Effector memory CD8-positive, alpha-beta T cell (primary cell): ENCODE measurements at places on chromosomes 3 and 15.

DNA sequence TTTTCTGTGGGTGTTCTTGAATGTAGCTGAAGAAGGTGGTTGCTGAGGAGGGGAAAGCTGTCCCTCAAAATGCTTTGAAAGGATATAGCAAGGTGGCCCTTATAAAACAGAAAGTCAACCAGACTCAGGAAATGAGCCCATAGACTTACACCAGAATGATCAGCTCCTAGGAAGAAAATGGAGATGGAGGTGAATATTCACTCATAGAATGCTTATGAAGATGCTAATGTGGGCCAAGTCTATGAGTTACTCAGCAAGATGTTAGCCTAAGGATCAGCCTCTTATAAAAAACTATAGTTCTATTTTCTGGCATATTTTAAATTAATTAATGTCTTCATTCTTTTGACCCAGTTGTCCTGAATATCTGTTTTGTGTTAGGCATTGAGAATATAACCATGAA lies 1054.0 kb downstream of the AGBL1 start:
- no peak for DNase-seq

DNA sequence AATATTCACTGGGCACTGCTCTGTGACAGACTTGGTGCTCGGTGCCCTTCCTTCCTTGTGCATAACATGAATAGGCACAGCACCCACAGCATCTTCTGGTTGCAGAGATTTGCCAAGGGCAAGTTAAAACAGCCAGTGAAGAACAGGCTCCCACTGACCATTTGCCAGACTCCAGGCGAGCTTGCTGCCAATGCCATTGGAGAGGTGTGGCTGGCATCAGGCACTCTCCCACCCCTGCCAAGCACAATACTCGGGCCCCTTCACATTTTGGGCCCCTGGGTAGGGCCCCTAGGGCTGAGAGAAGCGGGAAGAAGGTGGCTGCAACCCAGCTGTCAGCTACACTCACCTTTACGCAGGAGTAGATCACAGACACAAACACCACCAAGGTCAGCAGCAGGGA lies 112.1 kb downstream of the SEC22A start:
- no peak for DNase-seq

- no peak for DNase-seq
Observed at GRCh38 chr15:92523176-92523575, 129.5 kb downstream of the ST8SIA2 start.

DNA sequence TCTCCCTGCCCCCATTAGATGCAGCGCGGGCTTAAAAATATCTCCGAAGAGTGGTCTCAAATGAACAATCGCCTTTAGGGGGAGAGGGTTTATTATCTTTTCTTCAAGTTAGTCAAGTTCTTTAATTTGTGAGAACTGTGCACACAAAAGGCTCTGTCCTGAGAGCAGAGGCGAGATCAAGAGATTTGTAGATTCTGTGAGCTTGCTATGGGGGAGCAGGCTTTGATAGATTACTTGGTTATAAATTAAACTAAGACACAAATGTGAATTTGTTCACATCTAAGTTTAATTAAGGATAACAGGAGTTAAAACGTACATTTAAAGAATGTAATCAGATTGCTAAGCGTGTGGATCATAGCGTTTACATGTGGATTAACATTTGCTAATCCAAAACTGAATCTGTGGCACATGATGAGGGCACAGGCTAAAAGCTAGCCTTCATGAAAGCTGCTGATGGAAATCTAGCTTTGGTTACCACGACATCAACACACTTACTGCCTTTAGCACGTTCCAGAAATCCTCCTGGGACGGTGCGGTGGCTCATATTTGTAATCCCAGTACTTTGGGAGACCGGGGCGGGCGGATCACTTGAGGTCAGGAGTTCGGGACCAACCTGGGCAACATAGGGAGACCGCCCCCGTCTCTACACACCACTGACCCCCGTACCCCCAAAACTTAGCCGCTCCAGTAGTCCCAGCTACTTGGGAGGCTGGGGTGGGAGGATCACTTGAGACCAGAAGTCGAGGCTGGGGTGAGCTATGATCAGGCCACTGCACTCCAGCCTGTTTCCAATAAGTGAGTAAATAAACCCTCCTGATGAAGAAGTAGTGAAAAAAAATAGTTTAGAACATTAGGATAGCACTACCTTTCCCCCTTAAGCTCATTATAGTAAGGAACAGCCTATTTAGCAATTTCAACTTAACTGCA lies 1.0 kb upstream of the PRTG start:
- DNase-seq: no peak

GRCh38 chr3:55937301-55937700 lies 450.2 kb upstream of the WNT5A start:
- DNase-seq: no peak

GRCh38 chr3:26596335-26596734 lies 26.2 kb upstream of the LRRC3B start:
- no peak for DNase-seq

DNA sequence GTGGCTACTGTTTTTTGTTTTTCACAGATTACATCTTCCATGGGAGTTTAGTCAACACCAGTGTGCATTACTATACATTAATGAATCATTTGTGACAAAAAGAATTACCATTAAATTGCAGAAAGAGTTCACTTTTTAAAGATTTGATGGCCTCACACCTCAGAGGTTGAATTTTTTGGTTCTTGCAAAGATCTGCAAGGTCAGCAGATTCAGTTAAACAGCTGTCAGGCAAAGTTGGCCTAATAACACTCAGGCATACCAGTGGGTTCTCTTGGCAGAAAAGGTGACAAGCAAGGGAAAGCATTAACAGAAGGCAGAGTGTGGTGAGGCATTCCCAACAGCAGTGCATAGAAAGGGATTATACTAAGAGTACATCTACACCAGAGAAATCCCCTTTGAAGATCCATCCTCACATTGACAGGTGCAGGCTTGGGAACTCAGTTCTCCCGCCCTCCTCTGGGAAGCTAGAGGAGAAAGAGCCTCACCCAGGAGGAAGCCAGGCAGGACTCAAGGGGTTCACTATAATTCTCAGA lies 24.3 kb upstream of the PTX3 start:
- DNase-seq: no peak

GRCh38 chr15:65738649-65739048 lies 53.4 kb downstream of the DENND4A start:
- no peak for DNase-seq

- DNase-seq: no peak
Observed at GRCh38 chr3:13400114-13400673, 19.9 kb downstream of the NUP210 start.

GRCh38 chr15:37106490-37107001 lies 6.2 kb upstream of the MEIS2 start:
- no peak for DNase-seq

DNA sequence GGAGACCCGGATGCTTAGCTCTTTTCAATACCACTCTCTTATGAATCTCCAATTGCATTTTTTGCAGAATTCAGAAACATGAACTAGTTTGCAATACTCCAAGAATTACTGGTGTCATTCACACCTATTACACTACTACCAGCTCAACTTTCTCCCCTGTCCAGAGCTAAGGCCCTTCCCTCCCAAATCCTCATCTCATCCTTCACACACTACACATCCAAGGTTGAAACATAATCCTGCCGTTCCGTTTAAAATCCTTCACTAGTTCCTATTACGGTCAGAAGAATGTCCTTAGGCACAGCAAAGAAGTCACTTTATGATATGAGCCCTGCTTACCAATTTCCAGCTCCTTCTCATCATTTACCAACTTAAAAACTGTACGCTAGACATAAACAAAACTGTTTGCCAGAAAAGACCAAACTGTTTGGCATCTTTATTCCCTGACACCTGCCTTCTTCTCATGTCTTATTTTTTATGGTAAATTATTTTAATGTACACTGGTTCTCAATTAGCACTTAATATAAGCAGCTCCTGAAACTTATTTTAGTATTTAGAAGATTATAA lies 22.6 kb downstream of the TBL1XR1 start:
- DNase-seq: no peak

DNA sequence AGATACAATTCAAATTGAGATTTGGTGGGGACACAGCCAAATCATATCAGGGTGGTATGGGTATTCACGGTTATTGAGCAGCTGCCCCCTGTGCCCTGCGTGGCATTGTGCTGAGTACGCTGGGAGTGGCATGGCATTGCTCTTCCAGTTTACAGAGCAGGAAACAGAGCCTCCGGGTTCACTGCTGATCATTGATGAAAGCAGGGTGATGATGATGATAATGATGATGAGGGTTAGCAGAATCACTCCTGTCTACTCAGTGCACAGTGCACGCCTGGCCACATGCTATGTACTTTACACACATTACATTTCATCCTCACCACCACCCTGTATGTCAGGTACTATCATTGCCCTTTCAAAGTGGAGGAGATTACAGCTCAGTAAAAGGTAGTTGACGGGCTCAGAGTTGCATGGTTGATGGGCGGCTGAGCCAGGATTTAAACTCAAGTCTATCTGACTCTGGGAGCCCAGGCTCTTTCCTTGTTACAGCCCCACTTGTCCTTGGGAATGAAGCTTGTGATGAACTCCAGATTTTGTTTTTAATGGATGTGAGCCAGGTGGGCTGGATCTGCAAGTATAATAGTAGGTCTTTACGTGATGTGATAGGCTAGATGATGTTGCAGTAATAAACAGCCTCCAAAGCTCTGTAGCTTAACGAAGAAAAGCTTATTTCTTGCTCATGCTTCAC lies 87.6 kb upstream of the MYZAP start:
- no peak for DNase-seq

DNA sequence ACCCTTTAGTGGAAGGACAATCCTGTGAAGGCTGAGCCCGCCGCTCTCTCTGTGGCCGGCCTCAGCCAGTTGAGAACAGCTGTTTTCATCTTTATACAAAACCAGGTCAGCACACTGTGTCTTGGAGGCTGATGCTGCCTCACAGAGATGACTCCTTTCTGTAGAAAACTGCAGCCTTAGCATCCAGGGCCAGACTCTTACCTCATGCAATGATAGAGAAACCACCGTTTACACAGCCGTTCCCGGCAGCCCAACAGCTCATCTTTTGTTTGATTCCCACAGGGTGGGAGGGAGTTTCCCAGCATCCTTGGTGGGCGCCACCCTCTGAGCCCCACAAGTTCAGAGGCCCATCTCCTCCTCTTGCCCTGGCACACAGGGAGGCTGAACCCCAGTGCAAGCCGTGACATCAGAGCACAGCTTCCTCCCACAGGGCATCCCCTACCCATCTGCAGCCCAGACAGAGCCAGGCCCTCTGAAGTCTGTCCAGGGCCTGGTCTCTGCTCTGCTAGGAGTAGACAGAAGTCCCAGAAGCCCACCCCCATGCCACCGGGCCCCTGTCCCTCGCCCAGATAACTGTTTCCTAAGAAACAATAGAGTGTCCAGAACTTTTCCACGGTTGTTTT lies 105.0 kb downstream of the LRRK1 start:
- DNase-seq: no peak

GRCh38 chr3:49901366-49902339 lies 2.0 kb downstream of the MST1R start:
- DNase-seq: no peak

- DNase-seq: no peak
Observed at GRCh38 chr3:172209333-172210321, 170.2 kb downstream of the FNDC3B start.

DNA sequence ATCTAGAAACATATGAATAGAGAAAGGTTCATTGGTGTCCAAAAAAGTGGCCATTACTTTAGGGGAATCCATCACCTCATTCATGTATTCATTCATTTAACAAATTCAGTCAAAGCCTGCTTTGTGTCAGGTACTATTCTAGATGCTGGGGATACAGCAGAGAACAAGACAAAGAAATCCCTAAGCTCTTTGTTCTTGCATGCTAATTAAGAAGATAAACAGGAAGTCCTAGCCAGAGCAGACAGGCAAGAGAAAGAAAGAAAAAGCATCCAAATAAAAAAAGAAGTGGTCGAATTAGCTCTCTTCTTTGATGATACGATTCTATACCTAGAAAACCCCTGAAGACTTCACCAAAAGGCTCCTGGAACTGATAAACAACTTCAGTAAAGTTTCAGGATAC lies 12.4 kb upstream of the ZMAT3 start:
- no peak for DNase-seq

DNA sequence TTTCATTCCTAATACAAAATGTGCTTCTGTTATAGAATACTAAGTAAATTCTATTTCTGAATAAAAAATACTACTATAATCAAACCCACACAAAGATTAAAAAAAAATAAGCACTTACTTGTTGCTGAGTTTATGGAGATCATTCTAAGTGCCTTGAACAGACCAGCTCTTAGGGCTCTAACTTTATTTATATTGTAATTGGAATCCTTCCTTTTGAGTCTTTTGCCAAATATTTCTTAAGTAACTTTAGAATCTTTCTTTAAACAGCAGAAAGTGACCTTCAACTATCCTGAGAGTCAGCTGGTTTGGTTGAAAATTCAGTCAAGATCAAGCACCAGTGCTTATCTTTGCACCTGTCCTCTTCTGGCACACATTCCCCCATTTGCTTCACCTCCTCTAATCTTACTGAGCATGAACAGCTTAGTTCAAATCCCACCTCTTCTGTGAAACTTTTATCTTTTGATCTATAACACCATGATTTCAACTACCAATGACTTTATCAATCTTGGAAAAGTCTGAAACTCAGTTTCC lies 149.3 kb downstream of the VPS13C start:
- DNase-seq: no peak

GRCh38 chr15:69537901-69538300 lies 85.3 kb downstream of the RPLP1 start:
- DNase-seq: no peak

DNA sequence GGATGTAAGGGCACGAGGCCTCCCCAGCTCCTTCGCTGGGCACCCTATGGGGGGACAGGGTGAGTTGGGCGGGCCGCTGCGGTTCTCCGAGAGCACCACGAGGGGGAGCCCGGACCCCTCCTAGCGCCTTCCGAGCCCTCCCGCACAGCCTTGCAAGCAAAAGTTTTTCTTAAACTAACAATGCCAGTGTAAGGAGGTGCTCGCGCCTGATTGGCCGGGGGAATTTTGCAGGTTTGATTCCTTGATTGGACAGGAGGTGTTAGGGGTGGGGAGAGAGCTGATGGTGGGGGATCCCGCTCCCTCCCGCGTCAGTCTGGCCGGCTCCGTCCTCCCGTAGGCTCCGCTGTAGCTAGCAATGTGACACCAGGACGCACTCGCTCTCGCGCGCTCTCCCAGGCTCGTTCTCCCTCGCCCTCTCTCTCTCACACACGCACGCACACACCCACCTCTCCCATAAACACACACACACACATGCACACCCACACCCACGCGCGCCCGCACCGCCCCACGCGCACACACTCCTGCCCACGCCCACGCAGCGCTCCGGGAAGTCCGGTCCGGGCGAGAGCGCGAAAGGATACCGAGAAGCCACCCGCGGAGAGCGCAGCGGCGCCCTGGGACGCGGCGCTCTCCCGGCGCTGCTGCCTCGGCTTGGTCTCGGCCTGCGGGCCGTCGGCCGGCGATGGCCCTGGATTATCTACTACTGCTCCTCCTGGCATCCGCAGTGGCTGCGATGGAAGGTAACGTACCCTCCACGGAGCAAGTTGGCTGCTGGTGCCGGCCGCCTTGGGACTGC lies at the start of gene EPHB1:
Gene EPHB1, plus strand, starts transcription at position 311 of the 796 bp plus-strand sequence.
- peak; percentile 7 for DNase-seq

DNA sequence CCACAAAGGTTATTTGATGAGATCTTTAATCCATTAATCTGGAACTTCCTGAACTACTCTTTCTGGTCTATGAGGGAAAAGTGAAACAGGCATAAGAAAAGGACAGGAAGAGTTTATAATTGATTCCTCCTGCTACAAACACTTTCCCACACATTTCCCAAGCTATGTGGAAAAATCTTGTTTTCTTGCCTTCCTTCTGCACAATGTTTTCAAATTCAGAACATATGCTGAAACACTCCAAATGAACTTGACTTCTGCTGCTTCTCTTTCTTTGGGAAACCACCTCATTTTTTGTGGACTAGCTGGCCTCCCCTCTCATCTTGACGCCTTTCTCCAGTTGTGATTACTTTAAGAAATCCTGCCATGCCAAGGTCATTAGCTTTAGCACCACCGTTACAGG lies 100.7 kb upstream of the PTPRG start:
- DNase-seq: no peak

GRCh38 chr15:33059184-33059583 lies 135.3 kb downstream of the FMN1 start:
- DNase-seq: no peak
